ENCODE measurements at places on chromosomes 13 and 19. TPM values are rescaled to one million over a fixed set of nuclear protein-coding genes. Genes with fewer than 3 reads are reported as not detected.

GRCh38 chr13:78190296-78190695 is 271.7 kb upstream of the EDNRB start:
- H3K4me1 ChIP-seq: no peaks in the 10 kb centered on the region
- no peak overlapping the region for H3K27ac ChIP-seq
- H3K4me3 ChIP-seq: no peak overlapping the region
- H3K36me3 ChIP-seq: no peaks in the 10 kb centered on the region
- no peaks in the 10 kb centered on the region for H3K27me3 ChIP-seq

DNA sequence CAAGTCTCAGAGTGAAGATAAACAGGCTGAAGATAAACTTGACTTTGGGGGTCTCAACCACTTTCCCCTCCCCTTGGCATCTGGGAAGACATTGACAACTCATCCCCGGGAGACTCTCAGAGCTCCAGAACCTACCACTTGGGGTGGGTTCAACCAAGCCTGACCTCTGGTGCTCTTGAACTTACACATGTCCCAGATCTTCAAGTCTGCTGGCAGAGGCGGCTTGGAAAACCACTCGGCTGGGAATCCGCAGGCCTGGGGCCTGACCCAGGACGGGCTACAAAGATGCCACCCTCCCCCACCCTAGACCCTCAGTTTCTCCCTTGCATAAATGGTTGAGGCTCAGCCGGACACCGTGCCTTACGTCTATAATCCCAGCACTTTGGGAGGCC is 512 bp downstream of the LRRC8E start:
- no peak for DNase-seq
- no peaks in the 10 kb centered on the region for H3K27me3 ChIP-seq
- no peak overlapping the region for H3K4me3 ChIP-seq
- H3K27ac ChIP-seq: no peak overlapping the region

CEBPA gene
- polyA plus RNA-seq: not detected

ZNF208 gene
- 0.08 TPM for polyA plus RNA-seq

- no peak overlapping the region for H3K4me3 ChIP-seq
- DNase-seq: no peak
- H3K4me1 ChIP-seq: peaks cover 7% of the 10 kb centered on the region
These were observed 2.8 kb downstream of the FXYD3 start for GRCh38 chr19:35118268-35119020.

GNG7 gene
- 4.1 TPM for polyA plus RNA-seq

COL4A2 gene
- polyA plus RNA-seq: not detected

Measured in naive thymus-derived CD4-positive, alpha-beta T cell (primary cell).